Activated naive CD4-positive, alpha-beta T cell treated with anti-CD3 and anti-CD28 coated beads, Interleukin-2, amount 10 ng/mL, durations not matched to agents 5 hours and 36 hours (primary cell): ENCODE measurements at places on chromosomes 1 and 21. TPM values are rescaled to one million over a fixed set of nuclear protein-coding genes. Genes with fewer than 3 reads are reported as not detected.

KIF2C gene
- 81.8 TPM for total RNA-seq

EFCAB7 gene
- total RNA-seq = 5.8 TPM

PANK4 gene
- total RNA-seq = 71.0 TPM

PTPN22 gene
- total RNA-seq = 65.8 TPM

LYPD8 gene
- total RNA-seq = not detected

PCP4 gene
- total RNA-seq = not detected

CACNA1S gene
- not detected for total RNA-seq

COL16A1 gene
- not detected for total RNA-seq

MOB3C gene
- total RNA-seq = 22.4 TPM

S100A7 gene
- total RNA-seq = not detected

ADCY10 gene
- total RNA-seq = not detected

BRDT gene
- total RNA-seq = not detected

CELSR2 gene
- total RNA-seq = 5.7 TPM

KLHDC7A gene
- not detected for total RNA-seq

UBASH3A gene
- total RNA-seq = 71.5 TPM

SLC2A5 gene
- not detected for total RNA-seq

PKNOX1 gene
- 25.4 TPM for total RNA-seq

HSF2BP gene
- total RNA-seq = 0.58 TPM

SYNC gene
- not detected for total RNA-seq

GJA8 gene
- total RNA-seq = not detected

S100A11 gene
- 323 TPM for total RNA-seq

GJB3 gene
- not detected for total RNA-seq

CNIH4 gene
- total RNA-seq = 41.6 TPM

VWA1 gene
- 0.17 TPM for total RNA-seq

AVPR1B gene
- total RNA-seq = not detected

AHCYL1 gene
- total RNA-seq = 51.8 TPM

CD1E gene
- not detected for total RNA-seq

C1orf35 gene
- 18.3 TPM for total RNA-seq

SHC1 gene
- 66.7 TPM for total RNA-seq
